Left colon (tissue), 2 donors: ENCODE measurements at places on chromosomes 5 and 9.

- no peak for DNase-seq
Observed at GRCh38 chr5:167051402-167051768, 1240.1 kb upstream of the WWC1 start.

DNA sequence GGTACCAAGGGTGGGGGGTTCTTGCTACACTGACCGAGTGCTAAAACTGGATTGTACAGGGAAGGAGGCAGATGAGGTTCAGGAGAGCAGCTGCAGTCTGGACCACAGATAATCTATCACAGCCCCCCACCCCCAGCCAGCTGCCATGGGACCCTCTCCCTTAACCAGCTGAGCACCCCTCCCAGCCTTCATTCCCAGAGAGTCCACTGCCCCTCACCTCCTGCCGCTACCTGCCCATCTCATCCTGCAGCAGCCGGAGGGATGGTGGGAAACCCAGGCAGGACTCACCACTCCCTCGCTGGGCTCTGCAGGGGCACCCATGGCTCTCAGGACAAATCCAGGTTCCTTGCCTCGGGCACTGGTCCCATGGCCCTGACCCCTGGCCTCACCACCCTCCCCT lies 66.7 kb downstream of the MRPL36 start:
- DNase-seq = no peak

GRCh38 chr5:83471405-83472212 lies at the start of gene VCAN:
Gene VCAN (plus strand): TSS chr5:83471744. CDS start chr5:83483519, 11,775 bp downstream.
- DNase-seq = peak; percentile 13

GRCh38 chr9:93776873-93777272 lies 178.3 kb downstream of the BARX1 start:
- no peak for DNase-seq

DNA sequence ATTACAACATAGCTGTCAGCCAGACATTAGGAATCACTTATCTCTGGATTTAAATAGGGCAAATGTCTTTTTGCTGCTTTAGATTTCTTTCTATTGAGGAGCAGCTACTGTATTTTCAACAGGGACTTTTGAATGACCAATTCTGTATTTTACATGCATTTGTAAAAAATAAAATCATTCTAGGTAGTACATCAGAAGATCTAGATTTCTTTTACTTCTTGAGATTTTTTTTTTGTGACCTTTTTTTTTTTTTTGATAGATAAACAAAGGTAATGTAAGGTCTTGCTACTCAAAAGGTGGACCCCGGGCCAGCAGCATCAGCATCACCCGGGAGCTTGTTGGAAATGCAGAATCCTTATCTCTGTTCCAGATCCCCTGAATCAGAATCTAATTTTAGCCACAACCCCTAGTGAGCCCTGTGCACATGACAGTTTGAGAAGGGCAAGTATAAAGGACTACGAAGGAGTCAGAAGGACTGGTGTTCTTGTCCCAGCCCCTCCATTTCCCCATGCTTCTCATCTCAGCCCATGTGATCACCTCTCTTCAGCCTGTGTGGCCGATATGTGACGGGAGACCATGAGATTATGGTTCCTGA lies 37.7 kb upstream of the CKMT2 start:
- DNase-seq = no peak

- no peak for DNase-seq
Observed at GRCh38 chr5:142829801-142830220, 59.6 kb downstream of the ARHGAP26 start.

DNA sequence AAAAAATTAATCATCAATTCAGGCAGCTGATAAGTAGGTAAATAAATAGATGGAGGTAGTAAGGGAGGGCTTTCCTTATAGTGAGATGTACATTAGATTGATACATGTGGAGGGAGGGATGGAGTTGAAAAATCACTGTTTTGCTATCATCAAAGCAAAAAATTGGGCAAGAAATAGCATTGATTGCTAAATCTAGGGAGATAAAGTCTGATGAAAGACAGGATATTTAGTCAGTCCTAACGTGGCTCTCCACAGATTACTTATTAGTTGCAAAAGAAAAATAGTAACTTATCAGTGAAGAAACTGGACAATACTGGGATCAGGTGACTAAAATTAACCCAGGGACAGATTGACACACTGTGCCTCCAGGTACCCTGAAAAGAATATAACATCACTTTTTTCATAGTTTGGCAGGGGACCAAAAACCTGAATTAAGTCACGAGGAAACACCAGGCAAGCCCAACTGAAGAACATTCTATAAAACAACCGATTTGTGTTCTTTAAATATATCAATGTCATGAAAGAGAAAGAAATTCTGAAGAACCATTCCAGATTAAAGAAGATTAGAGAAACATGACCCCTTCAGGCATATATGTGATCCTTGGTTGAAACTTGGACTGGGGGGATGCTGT lies 27.1 kb upstream of the GOLPH3 start:
- no peak for DNase-seq

DNA sequence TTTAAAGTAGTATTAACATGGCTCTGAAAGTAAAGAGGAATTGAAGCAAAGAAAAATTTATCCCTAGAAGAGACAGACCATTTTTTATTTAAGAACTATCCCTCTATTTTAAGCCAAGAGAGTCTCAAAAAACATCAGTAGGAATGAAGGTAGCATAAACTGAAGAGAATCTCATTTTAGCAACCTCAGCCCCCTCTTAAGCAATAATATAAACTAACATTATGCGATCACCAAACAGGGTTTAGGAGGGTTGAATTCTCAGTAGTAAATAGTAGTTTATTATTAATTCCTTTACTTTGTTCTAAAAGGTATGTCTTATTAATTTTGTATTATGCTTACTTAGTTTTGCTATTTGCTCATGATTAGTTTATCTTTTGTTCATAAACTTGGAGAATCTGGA lies 287.4 kb downstream of the CDK5RAP2 start:
- no peak for DNase-seq

- no peak for DNase-seq
Observed at GRCh38 chr5:172348084-172348483, 64.5 kb upstream of the UBTD2 start.

GRCh38 chr5:77629509-77630113 lies 8.9 kb downstream of the OTP start:
- DNase-seq = no peak

GRCh38 chr5:92548346-92548745 lies 1032.7 kb downstream of the NR2F1-AS1 start:
- no peak for DNase-seq

GRCh38 chr9:121326130-121326838 lies 43.8 kb downstream of the STOM start:
- peak; percentile 84 for DNase-seq

DNA sequence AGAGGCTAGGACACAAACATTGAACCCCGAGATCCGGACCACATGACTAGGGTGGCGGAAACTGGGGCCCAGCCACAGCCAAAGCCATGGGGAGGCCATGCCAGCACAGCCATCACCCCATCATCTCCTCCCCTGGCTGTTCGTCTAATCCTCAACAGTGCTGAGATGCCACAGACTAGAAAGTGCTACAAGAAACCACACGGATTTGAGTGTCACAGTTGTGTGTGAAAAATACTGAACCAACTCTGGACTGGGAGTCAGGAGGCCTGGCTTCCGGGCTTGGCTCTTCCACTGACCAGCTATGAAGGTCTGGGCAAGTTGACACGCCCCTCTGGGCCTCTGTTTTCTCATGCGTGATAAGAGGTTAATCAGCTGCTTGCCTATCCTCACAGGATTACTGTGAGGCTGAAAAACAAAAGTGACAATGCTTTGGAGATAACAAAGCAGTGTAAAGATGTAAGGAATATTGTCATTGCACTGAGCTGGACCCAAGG lies 38.8 kb upstream of the SHB start:
- DNase-seq = no peak

DNA sequence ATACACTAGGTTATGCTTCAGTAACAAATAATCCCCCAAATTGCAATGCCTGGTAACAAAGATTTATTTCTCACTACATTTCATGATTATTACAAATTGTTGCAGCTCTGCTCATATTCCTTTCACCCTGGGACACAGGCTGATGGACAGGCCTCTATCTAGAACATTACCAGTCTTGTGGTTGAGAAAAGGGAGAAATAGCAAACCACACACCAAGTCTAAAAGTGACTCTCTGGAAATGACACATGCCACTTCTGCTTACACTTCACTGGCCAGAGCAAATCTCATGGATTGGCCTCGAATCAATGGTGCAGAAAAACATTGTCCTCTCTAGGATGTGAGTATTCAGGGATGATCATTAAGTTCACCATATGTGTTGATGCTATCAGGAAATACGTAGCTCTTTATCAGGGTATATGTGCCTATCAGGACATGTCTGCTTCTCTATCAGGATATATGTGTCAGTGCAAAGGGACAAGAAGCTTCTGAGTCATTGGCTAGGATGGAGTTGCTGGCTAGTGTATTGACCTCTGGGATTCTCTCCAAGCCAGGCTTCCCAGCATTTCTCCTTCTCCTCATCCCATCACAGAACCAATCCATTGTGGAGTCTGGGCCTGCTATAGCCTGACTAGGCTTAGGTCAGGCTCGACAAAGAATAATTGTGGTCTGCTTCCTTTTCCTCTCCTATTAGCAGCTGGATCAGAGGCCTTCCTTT lies 91.1 kb upstream of the CEP78 start:
- no peak for DNase-seq

GRCh38 chr5:135873831-135874230 lies 21.8 kb downstream of the IL9 start:
- no peak for DNase-seq

- DNase-seq = no peak
Observed at GRCh38 chr5:154141745-154142221, 48.8 kb upstream of the GALNT10 start.

DNA sequence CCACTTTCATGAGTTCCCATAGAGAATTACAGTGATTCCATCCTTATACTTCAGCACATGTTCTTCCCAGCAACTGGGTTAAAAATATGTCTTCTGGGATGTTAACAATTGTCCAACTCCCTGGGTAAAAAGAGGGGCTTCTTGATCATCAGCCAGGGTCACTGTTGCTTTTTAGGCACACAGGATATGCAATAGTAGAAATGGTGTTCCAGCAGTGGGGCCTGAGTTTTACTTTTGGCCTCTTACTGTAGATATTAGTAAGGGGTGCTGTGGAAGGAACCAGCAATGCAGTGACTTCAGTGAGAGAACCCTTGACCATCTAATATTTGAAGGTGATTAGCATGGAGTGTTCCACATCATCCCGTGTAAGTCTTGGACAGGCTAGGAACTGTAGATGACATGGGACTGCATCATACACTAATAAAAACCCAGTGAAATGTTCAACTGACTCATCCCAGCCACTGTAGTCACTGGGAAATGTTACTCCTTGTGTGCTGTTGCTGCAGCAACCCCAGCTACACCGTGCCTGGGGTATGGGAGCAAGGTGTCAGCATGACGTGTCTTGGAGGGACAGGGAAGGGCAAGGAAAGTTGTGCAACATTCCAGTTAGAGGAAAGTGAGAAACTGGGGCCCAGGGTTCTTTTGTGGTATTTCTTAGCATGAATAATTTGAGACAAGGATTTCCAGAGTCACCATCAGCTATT lies 610.9 kb downstream of the RAB3C start:
- DNase-seq = no peak

DNA sequence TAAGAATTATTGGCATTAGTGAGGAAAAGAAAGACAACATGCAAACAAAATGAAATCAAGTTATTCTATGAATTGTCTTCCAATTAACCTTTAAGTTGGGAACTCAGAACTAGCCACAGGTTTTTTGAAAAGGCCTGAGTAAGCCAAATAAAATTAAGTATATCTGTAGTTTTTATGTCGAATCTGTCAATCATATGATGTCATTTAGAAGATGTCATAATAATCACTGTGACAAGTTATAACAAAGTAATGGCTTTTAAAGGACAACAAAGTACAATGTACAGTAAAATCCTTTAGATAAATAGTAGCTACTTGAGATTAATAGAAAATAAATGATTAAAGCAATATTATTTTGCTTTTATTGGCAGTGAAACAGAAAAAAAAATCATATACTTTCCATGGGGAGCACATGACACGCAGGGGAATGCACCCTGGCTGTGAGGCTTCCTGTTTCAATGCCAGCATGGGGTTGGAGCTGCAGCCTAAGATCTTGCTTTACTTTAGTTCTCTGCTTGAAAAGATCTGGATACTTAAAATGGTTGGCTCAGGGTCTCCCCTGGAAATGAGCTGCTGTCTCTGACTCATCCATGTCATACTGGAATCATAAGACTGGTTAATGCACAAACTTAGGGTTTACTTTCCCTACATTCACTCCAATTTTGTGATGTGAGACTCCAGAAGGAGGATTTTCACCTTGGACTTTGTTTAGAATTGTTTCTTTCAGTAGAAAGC lies 284.3 kb downstream of the TAF11L14 start:
- no peak for DNase-seq

- no peak for DNase-seq
Observed at GRCh38 chr5:78647838-78648358, 674 bp downstream of the LHFPL2 start.

GRCh38 chr5:69284203-69284602 lies 48.4 kb downstream of the CCDC125 start:
- no peak for DNase-seq

- DNase-seq = no peak
Observed at GRCh38 chr5:132098151-132098594, 24.6 kb downstream of the CSF2 start.

- no peak for DNase-seq
Observed at GRCh38 chr9:93091056-93091452, 5.0 kb upstream of the CARD19 start.

DNA sequence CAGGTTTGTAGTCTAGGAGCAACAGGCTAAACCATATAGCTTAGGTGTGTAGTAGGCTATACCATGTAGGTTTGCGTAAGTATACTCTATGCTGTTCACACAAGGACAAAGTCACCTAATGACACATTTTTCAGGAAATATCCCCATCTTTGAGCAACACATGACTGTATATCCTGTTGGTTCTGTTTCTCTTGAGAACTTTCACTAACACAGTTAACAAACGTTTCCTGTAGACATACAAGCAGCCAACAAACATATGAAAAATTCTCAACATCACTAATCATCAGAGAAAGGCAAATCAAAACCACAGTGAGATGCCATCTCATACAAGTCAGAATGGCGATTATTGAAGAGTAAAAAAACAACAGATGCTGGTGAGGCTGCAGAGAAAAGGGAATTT lies 68.2 kb downstream of the NR2F1-AS1 start:
- no peak for DNase-seq

- DNase-seq = no peak
Observed at GRCh38 chr9:108022246-108022935, 532.8 kb upstream of the KLF4 start.

GRCh38 chr5:140108093-140109017 lies 5.6 kb upstream of the PURA start:
- peak; percentile 51 for DNase-seq

GRCh38 chr5:52987711-52988331 lies 1.3 kb upstream of the ITGA2 start:
- DNase-seq = no peak

DNA sequence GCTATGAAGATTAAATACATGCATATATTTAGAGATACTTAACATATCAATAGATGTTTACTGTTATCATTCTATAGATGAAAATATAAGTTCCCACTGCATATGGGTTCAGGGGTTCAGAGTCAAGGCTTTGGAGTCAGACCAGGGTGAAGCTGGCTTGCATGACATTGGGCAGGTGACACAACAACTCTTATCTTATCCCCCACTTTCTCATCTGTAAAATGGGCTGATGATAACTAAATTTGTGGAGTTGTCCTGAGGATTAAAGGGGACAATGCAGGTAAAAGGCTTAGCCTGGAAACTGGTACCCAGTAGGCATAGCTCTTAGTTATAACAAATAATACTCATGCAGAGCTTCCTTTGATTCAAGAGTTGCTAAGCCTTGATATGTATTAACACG lies 72.6 kb upstream of the BRINP1 start:
- no peak for DNase-seq

GRCh38 chr9:26033336-26033735 lies 355.1 kb upstream of the TUSC1 start:
- DNase-seq = no peak
